Fibroblast of skin of right quadriceps (primary cell): ENCODE measurements at places on chromosomes 5 and 9.

GRCh38 chr5:174386306-174386705 is 338.1 kb upstream of the MSX2 start:
- peak; percentile 58 for DNase-seq

- peak; percentile 55 for DNase-seq
Measured at GRCh38 chr5:120684213-120684612, 220.1 kb downstream of the PRR16 start.

DNA sequence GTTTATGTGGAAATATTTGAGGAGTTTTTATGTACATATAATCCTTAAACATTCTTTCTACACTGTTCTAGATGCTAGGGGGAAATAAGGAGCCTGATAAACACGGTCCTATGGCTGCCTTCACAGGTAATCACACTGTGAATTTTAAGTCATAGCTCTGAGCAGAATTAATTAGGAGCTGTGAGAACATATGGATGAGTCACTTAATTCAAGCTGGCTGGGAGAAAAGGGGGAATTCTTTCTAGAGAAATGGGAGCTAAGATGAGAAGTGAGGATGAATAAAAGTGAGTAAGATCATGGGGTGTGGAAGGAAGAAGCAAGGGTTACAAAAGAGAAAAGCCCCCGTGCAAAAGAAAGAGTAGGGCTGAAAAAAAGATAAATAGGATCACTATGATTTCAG is 290.8 kb downstream of the DNAH5 start:
- no peak for DNase-seq

GRCh38 chr5:97434021-97434420 is 251.0 kb upstream of the RIOK2 start:
- DNase-seq, result no peak

DNA sequence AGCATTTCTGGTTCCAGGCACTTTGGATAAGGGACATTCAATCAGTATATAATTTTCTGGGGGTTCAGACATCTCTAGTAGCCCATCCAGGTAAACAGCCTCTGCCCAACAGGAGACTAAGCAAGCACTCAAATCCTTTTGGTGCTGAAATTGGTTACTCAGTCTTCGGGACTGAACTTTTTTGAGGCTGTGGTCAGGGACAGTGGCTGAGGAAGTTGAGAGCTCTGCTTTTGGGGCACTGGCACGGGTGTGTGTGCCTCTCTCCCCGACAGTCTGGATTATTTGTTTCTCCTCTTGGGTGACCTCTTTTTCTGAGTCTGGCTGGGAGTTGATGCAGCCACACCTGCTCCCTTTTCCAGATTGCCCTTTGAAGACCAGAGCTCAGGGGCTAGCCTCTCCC is 47.6 kb downstream of the ACER2 start:
- no peak for DNase-seq

DNA sequence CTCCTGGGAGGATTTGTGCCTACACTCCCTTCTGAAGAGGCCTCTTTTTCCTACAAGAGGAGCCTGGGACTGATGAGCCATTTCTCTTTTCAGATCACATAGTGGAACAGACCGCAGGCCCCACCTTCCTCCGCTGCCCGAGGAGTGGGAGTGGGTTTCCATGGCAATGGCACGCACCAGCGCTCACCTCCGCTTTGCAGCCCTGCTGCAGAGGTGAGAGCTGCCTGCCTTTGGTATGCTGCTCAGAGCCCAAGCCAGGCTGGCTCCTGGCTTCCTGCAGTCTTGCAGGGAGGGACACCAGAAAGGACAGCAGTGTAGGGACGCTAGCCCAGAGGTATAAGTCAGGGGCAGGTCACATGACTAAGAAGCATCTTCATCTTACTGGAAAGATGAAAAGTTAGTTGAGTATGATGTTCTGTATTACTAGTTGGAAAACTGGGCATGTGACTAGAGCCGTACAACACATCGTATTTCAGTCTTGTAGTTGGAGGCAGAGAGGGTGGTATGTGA is 12.4 kb downstream of the PTTG1 start:
- DNase-seq, result peak; percentile 23

DNA sequence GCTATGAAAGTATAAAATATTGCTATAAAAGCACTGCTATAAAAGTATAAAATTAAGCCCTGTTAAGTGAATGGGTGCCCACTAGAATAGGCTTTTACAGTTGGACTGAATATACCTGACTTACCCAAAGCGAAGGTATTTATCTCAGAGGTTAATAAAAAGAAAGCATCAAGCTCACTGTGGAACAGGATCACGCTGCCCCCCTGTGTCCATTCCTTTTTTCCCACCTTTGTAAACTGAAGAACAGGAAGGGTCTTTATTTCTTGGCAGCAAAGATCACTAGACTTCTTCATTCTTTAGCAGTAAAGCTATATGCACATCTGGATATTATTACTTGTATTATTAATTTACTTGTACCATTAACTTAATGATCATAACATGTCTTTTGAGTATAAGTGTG is 22.1 kb upstream of the PLPP6 start:
- no peak for DNase-seq

GRCh38 chr5:180988592-180988991 is at the start of gene BTNL3:
BTNL3 (plus strand) TSS chr5:180988846; CDS start chr5:180989029, 183 bp downstream.
- no peak for DNase-seq

GRCh38 chr5:161023551-161023950 is 171.5 kb upstream of the ATP10B start:
- DNase-seq, result no peak

DNA sequence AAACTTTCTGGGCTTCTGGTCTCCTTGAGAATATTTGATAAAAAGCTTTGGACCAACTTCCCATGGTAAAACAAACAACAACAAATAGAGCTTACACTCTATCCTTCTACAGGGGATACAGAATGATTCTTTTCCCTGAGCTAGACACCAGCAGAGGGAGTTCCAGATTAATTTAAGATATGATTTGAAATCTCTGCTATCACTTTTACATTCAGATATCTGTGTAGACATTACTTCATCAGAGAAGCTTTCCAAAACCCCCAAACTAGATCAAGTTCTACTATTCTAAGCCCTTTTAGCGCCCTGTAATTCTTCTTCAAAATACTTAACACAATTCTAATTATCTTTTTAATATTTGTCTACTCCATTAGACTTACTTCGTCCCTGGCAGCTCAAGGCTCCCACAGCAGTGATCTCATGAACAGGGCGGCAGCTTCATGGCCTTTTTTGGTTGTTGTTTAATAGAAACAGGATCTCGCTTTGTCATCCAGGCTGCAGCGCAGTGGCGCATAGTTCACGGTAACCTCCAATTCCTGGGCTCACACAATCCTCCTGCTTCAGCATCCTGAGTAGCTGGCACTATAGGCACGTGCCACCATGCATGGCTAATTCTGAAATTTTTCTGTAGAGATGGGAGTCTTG is 955 bp upstream of the GALNT12 start:
- no peak for DNase-seq

GRCh38 chr5:80254767-80255430 is 949 bp downstream of the SERINC5 start:
- peak; percentile 4 for DNase-seq
